ENCODE measurements at places on chromosomes 4 and X.

GRCh38 chr4:152678841-152679240 lies 956 bp downstream of the TMEM154 start:
- DNase-seq = no peak

- DNase-seq = no peak
Measured at GRCh38 chrX:115390078-115390477, 100.6 kb downstream of the LUZP4 start.

DNA sequence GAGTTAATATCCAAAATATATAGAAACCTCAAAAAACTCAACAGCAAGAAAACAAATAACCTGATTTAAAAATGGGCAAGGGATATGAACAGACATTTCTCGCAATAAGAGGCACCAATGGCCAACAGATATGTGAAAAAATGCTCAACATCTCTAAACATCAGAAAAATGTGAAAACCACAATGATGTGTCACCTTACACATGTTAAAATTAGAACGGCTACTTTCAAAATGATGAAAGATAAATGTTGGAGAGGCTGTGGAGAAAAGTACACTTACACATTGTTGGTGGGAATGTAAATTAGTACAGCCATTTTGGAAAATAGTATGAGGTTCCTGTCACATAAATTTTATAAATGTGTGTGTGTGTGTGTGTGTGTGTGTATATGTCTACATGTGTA lies 731.3 kb downstream of the DMD start:
- no peak for DNase-seq

DNA sequence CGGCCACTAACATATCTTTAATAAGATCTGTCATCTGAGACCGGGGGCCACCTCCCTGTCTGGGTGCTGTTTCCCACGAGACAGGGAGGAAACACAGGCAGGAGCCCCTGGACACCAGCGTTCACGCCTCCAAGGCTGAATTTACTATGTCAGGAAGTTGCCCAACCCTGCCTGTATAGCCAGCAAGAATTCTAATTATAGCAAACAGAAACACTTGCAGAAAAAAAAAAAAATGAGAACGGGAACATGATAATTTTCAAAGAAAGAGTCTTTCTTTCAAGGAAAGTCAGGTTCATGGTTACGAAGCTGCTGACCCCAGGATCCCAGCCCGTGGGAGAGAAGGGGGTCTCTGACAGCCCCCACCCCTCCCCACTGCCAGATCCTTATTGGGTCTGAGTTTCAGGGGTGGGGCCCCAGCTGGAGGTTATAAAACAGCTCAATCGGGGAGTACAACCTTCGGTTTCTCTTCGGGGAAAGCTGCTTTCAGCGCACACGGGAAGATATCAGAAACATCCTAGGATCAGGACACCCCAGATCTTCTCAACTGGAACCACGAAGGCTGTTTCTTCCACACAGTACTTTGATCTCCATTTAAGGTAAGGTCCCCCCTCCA lies at the start of gene IL3RA:
Gene IL3RA (plus strand): TSS at position 455 of the 613 bp plus-strand sequence. CDS start 4,981 bp downstream, outside the sequence.
- no peak for DNase-seq

DNA sequence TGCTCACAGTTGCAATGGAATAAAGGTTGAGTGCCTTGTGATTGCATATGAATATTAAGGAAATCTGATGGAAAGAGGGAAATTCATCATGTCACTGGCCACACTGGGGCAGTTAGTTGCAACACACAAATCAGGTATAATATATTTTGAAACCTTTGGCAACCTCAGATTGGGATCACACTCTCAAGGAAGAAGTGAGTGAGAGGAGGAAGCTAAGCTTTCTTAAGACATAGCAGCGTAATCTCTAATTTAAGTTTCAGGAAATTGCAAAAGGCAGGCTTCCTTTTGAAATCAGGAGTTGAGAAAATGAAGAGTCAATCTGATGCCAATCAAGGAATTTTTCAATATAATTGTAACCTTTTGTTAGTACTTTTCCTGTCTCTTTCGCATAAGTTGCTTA lies 12.3 kb upstream of the CLTRN start:
- no peak for DNase-seq

- DNase-seq = no peak
Measured at GRCh38 chr4:17468619-17469221, 43.2 kb downstream of the QDPR start.

DNA sequence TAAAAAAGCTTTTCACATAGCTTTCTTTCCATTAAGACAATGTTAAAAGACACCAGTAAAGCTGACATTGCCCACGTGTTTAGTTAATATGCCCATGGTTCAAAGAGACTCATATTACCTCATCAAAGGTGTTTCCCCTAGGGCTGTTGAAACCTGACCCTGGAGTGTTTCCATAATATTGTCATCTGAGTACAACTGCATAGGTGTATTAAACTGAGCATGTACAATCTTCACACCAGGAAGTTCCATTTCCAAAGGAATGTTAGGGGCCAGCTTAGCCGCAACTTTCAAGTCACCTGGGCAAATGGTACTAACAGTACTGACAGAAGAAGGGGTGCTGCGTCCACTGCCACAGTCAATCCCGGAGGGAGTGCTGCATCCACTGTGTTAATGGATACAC lies 27.1 kb downstream of the PDLIM3 start:
- DNase-seq = no peak

- DNase-seq = no peak
Measured at GRCh38 chr4:151641167-151641566, 119.6 kb downstream of the GATB start.

DNA sequence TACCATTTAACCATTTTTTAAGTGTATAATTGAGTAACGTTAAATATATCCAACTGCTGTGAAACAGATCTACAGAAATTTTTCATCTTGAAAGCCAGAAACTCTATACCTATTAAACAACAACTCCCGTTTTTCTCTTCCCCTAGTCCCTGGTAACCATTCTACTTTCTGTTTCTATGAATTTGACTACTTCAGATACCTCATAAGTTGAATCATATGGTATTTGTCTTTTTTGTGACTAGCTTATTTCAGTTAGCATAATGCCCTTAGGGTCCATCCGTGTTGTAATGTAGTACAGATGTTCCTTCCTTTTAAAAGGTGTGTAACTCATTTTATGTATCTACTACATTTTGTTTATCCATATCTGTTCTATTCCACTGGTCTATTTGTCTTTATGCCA lies 48.7 kb downstream of the STAG2 start:
- DNase-seq = no peak

GRCh38 chr4:122052677-122053076 lies 99.5 kb upstream of the BLTP1 start:
- DNase-seq = no peak

DNA sequence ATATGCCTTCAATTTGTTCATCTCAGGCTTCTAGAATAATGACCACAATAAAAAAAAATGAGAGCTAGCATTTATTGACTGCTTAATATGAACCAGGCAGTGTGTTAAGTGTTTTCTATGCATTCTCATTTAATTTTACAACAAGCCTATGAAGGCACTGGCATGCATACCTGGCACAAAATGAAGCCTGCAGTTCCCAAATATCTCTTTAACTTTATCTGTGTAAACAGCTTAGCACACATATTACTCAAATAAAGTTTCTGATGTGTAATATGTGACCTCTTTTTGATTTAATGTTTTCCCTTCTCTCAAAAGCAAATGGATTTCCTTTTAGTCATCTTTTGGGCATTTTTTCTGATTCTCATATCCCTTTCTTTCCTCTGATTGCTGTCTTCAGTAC lies 671.8 kb downstream of the PCDH7 start:
- no peak for DNase-seq

DNA sequence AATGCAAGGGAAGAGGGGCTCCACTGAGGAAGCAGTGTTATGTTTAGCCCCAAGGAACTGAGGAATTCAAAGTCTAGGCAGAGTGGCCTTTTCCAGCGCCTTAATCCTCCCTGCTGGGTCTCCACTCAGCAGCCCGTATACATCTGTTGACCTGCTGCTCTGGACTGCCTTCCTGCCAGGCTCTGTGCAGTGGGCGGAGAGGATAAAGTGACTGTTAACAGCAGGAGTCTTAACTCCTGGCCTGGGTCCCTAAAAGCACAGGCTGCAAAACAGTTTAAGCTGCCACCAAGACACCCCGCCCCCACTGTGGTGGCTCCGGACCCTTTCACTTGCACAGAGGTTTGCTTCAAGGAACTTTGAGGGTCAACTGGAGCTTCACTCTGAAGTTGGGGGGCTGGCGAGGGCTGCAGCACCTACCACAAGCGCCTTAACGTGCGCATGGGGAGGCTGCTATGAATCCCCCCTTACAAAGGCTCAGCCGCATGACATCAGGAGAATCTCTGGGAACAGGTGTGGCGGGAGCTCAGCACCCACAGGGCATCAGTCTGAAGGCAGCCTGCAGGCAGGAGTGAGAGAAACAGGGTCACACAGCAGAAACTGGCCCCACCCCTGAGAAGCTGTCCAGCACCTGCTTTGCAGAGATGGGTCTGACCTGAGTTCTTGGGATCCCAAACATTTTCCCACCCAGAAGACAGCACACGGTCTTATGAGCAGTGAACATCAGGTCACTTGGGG lies 358.2 kb upstream of the GATB start:
- no peak for DNase-seq

DNA sequence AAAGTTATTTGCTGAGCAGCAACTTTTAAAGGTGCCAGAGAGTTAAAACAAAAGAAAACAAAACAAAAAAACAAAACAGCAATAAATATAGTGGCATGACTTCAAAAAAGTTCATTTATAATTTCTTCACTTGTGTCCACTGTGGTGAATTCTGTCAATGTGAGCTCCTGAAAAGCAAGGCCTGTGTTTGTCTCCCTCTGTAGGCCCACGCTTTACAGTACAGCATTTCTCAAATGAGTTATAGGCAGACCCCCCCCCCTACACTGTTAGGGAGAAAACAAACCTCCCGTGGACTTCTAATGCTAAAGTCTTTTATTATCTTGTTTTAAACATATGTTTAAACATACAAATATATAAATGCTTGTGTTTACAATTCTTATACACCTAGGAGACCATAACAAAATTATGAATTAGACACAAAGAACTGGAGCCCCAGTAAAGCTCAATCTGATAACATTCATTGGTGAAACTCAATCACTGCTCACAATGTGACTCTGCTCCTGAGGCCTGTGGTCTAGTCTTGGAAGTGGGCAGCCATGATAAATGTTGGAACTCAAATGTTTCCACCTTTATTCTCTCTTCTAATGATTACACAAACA lies 47.0 kb upstream of the SCOC start:
- no peak for DNase-seq

- no peak for DNase-seq
Measured at GRCh38 chr4:158817562-158818296, 48.9 kb downstream of the FNIP2 start.

DNA sequence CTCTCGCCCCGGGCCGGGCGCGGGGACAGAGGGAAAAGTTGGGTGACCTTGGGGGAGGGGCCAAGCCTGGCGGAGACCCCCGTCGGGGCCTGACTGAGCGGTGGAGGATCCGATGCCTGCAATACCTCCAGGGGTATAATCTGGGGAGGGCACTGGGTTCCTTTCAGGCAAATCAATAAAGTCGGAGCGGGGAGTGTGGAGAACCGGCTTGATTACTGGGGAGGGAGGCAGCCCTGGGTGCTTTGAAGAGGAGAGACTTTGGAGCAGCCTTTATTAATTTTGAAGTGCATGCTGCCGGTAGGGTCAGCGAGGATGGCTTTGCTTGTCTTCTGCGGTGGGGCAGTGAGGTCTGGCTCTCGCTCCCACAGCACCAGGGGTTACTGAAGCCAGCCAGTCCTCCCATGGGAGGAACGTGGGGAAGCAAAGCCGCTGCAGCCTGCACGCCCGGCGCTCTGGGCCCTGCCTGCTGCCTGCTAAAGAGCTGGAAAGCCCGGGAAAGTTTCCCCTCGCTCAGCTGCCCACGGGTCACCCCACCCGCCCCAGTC lies 403 bp upstream of the LGI2 start:
- DNase-seq = no peak

DNA sequence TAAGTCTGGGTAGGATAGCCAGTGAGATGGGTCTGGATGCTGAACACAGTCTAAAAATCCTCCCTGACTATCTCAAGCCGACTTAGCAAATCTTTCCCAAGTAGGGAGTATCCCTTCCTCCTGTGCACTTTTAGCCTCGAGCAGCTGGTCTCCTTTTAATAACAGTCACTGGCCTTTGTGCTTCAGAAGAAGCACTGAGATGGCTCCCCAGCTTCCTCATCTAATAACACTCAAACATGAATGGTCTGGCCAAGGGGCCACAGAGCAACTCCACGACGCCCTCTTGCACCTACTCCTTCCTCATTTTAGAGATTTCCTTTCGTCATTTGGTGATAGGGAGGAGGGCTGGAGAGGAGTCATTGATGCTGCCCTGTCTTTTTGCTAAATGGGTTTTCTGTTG lies 78.8 kb upstream of the TMEM150C start:
- DNase-seq = no peak

DNA sequence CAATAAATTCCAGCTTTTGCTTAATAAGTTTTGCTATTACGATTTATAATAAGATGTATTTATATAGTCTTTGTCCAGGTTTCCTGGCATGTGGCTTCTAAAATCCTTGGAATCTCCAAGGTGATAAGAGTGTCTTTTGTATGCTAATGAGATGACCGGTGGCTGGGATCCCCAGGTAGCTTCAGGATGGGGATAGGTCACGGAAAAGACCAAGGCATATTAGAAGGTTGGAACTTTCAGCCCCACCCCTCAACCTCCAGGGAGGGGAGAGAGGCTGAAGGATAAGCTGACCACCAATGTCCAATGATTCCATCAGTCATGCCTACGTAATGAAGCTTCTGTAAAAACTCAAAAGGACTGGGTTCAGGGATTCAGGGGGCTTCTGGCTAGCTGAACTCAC lies 41.7 kb downstream of the SMIM20 start:
- DNase-seq = no peak

GRCh38 chr4:78613522-78614321 lies 62.2 kb downstream of the ANXA3 start:
- DNase-seq = no peak

DNA sequence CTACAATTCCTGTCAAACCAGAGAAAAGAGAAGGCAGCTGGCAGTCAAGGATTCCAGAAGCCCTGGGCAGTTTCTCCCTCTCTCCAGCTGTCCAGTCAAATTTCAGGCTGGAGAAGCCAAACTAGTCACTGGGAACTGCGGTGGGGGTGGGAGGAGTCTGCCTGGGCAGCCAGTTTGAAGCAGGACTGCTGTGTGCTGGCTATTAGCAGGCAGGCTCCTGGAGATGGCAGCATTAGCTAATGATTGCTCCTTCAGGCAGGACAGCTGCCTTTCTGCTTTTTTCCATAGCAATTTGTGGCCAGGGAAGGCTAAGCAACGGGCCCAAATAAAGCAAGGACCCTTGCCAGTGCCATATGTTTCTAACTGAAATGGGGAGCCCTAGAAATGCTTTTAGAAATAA lies 44.7 kb upstream of the FGF13 start:
- no peak for DNase-seq

GRCh38 chr4:183441276-183441675 lies 3.2 kb upstream of the CDKN2AIP start:
- DNase-seq = no peak

GRCh38 chr4:119246177-119246733 lies 33.7 kb downstream of the USP53 start:
- no peak for DNase-seq

DNA sequence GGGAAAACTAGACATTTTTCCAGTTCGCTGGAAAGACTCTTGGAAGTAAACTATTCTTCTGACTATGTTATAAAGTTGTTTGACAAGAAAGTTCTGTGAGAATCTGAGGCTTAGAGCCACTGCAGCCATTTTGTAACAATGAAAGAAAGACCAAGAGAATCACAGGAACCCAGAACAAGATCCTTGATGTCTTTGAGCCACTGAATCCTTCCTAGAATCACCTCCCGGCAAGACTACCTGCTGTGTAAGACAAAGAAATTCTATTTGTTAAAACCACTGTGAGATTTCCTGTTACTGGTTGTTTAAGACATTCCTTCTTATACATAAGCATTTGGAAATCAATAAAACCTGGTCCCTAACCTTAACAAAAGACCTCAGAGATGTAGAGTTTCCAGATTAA lies 175.7 kb upstream of the RASGEF1B start:
- no peak for DNase-seq
